Activated CD8-positive, alpha-beta memory T cell treated with anti-CD3 and anti-CD28 coated beads, Interleukin-2, amount 50 U/mL, for 4 hours (primary cell): ENCODE measurements at places on chromosomes 16 and 17.

DNA sequence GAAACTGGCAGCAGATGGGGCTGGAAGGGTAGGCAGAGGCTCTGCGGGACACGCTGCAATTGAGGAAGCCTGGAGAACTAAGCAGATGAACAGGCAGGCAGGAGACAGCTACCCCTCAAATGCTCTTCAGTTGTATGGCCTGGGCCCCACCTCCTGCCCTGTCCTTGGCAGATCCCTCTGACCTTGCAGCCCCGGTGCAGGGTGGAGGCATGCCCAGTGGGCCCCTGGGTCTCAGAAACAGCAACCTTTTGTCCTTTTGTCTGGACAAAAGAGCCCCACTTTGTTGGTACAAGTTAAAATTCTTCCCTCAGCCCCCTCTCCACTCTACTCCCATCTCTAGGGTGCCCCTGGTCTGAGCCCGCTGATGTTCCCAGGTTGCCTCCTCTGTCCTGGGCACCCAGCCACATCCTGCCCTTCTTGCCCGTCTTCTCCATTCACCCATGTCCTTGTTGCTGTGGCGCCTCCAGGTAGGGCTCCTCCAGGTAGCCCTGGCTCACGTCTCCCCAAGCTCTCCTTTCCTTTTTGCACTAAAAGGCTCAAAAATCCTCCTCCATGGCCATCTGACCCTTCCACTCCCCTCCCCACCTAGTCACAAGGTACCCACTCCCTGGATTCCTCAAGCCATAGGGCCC is 136.8 kb downstream of the CLEC16A start:
- DNase-seq, result no peak

GRCh38 chr17:1398931-1399678 is 917 bp downstream of the YWHAE start:
- peak; percentile 57 for DNase-seq

DNA sequence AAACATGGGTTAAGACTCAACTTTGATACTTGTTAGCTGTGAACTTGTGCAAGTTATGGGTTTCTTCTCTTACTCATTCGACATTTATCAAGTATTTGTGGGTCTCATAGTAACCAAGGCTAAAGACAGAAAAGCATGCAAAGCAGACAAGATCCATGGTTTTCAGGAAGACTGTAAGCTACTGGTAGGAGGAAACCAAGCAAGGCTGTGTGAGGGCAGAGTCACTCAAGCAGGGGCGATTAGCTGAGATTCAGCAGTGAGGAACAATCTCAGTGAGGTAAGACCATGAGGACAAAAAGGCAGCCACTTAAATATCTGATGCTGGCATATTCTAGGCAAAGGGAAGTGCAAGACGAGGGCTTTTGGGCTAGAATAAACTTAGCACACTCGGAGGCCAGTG is 29.5 kb downstream of the MBTD1 start:
- no peak for DNase-seq

DNA sequence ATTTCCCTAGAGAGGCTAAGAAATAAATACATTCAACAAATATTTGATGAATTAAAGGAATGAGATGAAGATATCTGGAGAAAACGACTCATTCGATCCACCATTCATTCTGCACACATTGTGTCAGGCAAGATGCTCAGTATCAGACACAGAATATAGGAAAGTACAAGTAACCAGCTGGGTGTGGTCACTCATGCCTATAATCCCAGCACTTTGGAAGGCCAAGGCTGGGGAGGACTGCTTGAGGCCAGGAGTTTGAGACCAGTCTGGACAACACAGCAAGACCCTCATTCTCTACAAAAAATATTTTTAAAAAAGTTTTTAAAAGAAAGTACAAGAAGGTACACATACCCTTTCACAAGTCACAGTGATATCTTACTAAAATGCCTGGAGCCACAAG is 42.3 kb downstream of the CRLF3 start:
- DNase-seq, result no peak

- DNase-seq, result no peak
Observed at GRCh38 chr17:77571155-77571981, 387.1 kb upstream of the TNRC6C start.

DNA sequence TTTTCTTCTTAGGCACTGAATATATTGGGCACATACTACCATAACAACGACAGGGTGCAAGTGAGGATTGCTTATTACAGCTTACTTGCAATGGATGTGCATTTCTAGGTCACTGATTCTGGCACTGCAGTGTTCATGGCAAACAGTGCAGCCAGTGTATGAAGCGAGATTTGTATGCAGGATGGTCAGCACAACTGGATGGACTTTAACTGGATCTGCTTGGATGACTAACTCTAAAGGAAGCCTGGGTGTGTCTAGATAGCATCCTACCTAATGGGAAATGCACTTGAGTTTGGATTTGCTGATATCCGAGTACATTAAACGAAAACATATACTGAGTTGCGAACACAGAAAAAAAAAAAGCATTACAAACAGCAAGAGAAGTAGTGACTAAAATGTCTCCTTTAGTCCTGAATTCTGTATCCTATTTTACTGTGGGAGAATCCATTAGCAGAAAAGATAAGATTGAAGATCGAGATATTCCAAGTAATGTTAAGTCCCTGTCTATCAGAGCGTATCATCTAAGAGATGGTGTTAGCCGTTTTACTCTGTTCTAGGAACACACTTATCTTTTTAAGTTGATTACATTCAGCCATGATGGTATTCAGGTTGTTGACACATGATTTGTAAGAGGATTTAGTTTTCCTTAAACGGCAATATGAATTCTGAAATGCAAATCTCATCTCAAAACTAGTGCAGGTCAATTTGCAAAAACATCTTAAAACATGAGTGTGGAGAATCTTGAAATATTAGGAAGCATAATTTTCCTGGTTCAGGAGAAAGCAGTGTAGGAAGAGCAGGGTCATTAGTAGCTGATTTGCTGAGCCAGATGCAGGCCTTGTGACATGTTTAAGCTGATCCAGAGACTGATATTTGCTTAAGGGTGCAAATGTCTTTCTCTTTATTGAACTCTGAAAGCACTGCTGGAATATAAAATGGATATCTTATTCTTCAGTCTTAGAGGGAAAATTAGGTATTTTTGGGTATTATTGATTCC is 142.6 kb upstream of the CPHXL start:
- DNase-seq, result no peak

- no peak for DNase-seq
Observed at GRCh38 chr17:17511293-17511741, 15.1 kb upstream of the RASD1 start.

DNA sequence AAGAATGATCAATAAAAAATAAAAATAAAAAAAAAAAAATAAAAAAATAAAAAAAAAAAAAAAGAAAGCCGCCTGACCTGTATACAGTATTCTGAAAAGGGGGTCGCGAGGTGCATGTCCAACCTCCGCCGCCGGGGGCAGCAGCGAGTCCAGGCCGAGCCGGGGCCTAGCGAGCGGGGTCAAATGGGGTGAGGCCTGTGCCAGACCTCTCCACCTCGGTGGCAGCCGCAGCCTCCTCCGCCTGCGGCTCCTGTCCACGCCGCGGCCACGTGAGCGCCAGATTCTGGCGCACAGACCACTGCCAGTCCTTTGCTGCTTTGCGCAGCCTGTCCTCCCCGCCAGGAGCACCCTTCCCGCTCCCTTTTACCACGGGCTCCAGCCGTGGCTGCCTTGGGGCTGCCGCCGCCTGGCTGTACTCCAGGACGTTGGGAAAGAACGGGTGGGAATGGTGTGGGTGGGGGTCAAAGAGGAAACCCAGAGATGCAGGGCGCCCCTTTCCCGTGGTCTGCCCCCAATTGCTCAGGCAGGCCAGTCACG is 2.4 kb upstream of the BCKDK start:
- DNase-seq, result peak; percentile 84

DNA sequence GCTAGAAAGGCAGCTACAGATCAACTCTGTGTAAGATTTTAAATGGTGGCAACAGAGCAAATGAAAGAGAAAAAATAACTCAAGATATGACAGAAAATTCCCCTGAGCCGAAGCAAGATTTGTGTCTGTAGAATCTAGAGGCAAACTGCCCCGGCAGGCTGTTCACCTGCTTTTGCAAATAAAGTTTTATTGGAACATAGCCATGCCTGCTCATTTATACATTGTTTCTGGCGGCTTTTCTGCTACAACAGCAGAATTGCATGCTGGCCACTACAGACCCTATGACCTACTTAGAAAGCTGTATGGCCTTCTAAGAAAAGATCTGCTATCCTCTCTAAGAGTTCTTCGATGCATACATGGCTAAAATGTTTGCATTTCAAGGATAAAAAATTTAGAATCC is 119.5 kb downstream of the SALL1 start:
- no peak for DNase-seq

- DNase-seq, result no peak
Observed at GRCh38 chr17:2214929-2215615, 88.5 kb downstream of the SMG6 start.

DNA sequence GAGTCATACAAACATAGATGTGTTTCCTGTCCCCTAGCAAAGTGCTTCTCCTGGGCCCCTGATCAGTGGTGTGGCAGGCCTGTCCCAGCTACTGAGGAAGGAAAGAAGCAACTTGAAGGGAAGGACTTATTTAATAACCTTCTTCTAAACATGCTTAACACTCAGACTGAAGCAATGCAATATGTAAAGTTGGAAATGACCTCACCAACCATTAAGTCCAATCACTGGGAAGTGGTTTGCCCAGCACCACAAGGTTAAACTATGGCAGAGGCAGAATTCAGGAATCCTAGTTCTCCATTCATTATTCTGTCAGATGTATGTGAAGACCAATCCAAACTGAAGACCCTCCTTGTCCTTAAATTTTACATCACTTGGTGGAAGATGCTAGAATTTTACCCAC is 39.1 kb downstream of the CENPV start:
- no peak for DNase-seq

- no peak for DNase-seq
Observed at GRCh38 chr17:73278465-73279453, 17.1 kb upstream of the CPSF4L start.

GRCh38 chr16:68469796-68470460 is 21.6 kb upstream of the SMPD3 start:
- no peak for DNase-seq

DNA sequence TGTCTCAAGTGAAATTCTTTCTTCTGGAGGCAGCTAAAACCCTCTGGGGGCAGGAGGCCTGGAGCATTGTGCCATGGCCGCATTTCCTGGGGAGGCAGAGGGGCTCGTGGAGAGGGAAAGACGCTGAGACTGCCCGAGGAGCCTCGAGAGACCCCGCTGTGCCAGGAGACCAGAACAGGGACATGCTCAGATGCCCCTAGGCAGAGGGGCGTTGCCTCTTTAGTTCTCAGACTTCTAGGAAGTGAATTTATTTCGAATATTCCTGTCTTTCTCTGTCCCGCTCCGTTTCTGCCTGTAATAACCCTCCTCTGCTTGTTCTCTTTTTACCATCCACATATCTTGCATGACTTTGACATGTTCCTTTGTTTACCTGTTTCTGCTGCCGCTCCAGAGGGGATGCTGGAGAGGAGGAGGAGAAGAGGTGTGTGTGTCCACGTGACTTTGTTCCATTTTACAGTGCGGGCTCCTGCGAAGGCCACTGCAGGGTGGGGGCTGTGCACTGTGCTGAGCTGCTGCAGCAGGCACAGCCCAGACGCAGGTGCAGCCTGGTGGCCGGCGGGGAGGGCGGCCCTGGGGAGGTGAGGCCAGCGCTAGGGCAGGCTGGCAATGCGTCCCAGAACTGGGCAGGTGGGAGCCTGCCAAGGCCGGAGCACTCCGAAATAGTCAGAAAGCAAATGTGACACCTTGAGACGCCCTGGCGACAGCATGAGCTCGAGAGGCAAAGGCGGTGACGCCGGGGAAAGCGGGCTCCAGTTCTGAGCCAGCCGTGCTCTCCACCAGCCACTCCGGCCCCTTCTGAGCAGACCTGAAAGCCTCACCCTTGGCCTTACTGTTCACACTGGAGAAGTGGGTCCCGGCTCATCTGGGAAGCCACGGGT is 29.9 kb downstream of the CIBAR2 start:
- DNase-seq, result no peak

DNA sequence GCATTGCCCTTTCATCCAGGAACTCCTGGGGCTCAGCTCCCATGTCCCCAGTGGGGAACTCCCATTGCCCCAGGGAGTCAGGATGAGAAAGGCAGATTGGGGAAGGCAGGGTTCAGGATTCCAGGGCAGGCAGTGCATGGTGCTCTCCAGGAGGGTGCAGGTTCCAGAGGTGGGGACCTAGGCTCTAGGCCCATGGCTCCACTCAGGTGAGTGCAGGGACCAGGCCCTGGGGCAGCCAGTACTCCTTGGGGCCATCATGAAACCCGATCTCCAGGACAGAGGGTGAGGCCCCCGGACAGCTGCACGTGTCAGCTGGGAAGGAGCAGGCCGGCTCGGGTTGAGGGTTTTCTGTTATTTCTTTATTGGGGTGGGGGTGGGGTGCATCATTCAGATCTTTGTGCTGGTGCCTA is 1.3 kb upstream of the MTSS2 start:
- no peak for DNase-seq

DNA sequence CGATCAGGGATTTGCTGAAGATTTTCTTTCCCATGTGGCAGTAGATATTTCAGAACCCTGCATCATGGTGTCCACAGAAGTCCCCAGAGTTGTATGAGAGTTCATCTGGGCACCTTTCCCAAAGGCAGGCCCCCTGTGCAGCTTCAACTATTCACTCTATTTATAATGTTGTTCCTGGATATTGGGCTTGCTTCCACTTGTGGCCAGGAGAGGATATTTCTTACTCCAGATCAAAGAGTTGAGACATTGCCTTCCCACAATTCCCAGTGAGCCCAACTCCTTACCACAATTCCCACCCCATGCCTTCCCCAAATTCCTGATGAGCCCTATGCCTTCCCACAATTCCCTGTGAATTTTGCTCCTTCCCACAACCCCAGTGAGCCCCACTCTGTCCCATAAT is 206.9 kb downstream of the WWOX start:
- no peak for DNase-seq

DNA sequence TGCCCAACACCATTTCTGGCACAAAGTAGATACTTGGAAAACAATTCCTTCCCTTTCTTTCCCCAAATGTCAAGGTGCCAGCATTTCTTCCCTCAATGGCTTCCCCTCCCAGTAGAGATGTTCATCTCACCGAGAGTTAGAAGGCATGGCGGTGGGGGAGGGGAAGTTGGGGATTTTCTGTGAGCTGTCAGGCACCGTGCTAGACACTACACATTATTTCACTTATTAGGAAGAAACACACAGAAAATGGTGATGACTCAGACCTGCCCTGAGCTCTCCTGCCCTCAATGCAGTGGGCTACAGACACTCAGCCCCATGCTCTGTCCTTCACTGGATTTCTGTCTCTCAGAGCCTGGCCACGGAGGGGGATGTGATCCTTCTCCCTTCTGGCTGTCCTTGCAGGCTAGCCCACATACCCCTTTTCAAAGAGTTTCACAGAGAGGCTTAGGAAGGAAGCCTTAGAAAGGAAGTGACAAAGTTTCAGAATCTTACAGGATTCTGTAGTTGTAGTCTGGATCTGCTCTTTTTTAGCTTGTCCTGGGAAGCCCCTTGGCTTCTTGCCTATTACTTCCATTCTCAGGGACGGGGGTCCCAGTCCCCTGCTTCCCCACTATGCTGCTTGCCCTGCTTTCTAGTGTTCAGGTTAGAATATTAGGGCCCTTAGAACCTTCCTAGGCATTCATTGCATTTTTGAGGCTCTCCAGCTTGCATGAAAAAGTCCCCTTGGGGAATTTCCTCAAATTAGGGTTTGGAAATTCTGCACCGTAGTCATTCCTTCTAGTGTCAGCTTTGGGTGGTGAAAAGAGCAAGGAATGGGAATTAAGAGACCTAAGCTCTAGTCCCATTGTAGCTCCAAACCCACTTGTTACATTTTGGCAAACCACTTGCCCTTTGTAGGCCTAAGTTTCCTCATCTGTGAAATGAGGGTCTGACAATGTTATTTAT is 12.2 kb upstream of the CCL5 start:
- DNase-seq, result peak; percentile 78

- DNase-seq, result no peak
Observed at GRCh38 chr16:79369796-79370195, 230.7 kb downstream of the MAF start.
